ENCODE measurements at places on chromosomes 3 and 15.

DNA sequence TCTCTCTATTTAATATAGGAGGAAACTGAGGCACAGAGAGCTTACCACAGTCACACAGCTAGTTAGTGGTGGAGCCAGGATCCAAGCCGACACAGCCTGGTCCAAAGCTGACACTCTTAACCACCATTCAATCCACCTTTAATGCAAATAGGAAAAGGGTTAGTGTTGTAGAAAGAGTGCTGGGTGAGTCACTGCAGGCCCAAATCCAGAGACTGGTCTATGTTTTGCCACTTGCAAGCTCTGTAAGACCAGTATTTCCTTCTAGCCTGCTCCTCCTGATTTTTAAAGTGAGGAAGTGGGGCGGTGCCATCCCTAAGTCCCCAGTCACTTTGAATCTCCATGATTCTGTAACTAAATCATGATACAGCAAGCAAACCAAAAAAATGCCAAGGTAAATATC lies 111.0 kb downstream of the MECOM start:
- DNase-seq, result no peak

DNA sequence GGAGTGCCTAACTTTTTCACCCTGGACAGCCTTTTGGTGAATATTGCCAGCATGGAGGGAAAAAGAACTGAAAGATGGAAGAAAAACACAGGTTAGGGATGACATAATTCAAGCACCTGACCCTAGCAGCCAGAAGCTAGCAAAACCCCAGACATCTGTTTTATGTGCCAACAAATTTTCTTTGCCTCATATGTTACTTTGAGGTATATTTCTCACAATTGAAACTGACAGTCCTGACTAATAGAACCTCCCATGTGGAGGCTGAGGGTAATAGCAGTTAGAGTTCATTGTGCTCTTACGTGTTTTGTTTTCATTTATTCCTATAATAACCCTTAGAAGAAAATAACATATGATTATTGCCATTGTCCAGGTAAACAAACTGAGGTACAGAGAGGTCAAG lies 71.5 kb upstream of the SLC25A26 start:
- DNase-seq, result peak; percentile 61

DNA sequence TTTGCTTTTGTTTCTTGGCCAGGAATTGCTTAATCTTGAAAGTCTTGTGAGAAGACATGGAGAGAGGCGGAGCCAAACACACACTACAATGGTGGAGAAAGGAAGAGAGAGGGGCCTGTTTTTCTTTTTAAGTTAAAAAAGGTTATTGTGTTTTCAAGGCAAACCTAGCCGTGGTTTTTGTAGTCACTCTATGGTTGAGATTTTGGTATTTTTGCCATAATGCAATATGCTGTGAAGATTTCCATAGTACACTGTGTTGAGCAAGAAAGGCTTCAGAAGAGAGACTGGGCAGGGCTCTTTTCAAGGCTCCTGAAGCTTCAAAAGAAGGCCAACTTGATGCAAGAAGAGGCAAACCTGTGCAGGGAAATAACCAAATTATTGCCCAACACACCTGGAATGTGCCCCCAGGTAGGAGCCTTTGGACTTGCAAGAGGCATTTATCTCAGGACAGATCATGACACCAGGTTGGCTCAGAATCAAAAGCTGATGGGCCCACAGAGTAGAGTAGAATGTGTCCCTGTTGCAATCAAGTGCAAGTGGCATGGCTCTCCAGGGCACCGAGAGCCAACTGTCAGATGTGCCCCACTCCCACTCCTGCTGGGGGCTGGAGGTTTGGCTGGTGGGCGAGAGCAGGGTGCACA lies 22.1 kb downstream of the AMOTL2 start:
- peak; percentile 40 for DNase-seq

GRCh38 chr15:63052961-63053698 lies 10.6 kb downstream of the TPM1 start:
- DNase-seq, result no peak
